Common myeloid progenitor, CD34-positive (primary cell): ENCODE measurements at places on chromosomes 2 and 18.

GRCh38 chr18:58937887-58938267 is 73.2 kb downstream of the ZNF532 start:
- no peak for DNase-seq

DNA sequence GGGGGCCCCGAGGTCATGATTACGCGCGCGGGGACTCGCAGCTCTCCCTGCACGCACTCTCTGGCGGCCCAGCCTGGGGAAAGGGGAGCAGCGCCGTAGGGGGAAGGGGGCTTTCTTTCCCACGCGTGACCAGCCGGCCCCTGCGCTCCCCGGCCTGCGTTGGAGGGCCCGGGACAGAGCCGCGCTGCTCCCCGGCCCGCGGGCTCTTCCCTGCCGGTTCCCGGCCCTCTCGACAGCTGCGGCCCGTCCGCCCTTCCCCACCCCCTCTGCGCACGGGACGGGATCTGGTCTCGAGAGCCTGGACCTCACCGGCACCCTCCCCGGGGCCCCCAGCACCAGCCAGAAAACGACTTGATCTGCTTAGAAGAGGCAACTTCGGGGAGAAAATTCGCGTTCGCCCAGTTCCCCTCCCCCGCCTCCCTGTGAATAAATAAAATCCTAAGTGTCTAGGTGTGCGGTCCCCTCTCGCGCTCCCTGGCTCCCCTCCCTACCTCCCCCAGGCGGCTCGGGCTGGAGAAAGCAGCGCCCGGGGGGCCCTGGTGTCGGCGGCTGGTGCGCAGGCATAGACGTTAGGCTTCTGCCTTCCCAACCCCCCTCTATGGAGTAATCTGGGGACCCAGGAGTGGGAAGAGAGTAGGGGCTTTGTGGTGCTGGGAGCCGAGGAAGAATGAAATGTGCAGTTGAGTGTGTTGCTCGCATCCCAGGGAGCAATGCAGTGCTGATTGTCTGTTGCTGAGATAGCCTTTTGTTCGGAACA is 803 bp upstream of the FIGN start:
- no peak for DNase-seq

GRCh38 chr2:230706053-230706521 is 6.6 kb upstream of the CAB39 start:
- DNase-seq = no peak

DNA sequence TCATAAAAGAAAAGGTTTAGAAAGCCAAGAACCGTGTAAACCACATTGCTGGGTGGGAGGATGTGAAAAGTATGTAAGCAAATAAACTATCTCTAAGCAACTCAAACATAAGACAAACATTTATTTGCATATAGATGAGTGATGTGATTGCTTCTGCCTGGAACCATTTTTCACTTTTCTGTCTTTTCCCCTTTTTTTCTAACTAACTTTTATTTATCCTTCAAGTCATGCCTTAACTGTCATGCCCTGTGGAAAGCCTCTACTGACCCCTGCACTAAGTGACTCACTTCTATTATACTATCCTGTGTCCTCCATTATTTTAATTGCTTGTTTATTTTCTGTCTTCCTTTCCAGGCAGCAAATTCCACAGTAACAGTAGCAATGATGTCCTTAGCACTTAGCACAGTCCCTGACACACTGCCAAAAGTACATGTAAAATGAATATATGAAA is 87.5 kb upstream of the CTAGE1 start:
- no peak for DNase-seq

- peak; percentile 95 for DNase-seq
These were observed 15.4 kb upstream of the RMC1 start for GRCh38 chr18:23487738-23488570.

DNA sequence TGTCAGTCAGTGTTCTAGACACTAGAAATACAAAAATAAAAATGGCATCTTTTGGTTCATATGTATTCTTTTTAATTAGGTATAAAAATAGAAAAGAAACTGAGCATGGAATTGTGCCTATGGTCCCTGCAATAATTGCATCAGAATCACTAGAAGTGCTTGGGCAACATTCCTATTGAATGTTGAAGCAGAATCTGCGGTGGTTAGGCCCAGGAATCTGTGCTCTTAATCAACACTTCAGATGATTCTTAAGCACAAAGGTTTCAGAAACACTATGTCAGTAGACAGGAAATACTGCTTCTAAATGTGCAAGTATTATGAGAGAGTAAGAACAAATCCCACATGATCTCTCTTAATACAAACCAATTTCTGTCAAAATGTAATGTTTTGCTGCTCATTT is 20.3 kb upstream of the RBBP8 start:
- DNase-seq = no peak

GRCh38 chr2:21489080-21489479 is 365.3 kb downstream of the TDRD15 start:
- DNase-seq = no peak

DNA sequence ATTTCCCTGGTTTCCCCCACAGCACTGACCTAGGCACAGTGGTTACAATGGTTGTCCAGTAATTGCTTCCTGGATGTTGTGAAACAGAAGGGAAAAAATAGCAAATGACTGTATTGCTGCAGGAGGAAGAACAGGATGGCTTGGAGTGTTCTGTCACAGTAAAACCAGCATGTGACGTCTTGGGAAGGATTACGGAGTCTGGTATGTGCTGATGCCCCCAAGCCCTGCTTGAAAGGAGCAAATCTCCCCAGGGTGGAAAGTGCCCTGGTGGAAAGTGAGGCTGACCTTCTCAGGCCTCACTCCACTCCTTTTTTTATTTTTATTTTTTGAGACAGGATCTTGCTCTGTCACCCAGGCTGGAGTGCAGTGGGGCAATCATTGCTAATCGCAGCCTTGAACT is 7.8 kb downstream of the RAB11FIP5 start:
- no peak for DNase-seq

- DNase-seq = no peak
These were observed 52.2 kb downstream of the EIF2AK3 start for GRCh38 chr2:88575051-88575450.

- DNase-seq = no peak
These were observed 313.1 kb downstream of the PDE11A start for GRCh38 chr2:177759443-177759842.

GRCh38 chr2:42575458-42576064 is 7.1 kb downstream of the MTA3 start:
- no peak for DNase-seq

DNA sequence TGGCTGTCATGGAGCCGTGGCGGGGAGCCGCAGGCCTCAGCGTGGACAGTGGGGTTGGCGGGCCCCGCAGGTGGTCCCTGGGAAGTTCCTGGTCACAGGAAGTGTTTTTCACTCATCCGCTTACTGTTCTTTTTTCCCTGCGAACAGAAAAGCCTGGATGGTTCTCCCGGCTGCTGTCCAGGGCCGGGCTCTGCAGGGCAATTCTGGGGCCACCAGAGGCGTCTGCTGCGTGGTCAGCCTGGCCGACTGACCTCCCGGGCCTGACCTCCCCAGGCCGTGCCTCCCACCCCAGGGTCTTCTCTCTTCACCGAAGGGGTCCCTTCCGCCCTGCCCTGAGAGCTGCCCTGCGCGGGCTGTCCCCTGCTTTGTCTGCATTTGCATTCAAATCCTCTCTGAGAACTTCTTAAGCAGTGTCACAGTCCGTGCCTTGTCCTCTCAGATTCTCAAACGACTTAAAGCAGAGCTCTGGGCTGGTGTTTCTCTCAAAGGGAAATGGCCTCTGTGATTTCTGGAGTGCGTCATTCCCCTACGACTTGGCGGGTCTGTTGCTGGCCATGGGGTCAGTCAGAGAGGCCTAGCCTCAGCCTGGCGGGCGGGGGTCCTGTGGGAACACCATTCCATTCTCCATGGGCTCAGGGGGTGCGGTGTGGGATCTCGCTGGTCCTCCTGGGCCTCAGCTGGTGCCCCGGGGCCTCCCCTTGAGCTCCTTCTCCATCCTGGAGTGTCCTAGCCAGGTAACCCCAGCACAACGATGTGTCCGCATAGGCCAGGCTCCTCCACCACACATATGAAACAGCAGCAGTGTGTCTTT is 38.3 kb downstream of the KLHL29 start:
- no peak for DNase-seq

DNA sequence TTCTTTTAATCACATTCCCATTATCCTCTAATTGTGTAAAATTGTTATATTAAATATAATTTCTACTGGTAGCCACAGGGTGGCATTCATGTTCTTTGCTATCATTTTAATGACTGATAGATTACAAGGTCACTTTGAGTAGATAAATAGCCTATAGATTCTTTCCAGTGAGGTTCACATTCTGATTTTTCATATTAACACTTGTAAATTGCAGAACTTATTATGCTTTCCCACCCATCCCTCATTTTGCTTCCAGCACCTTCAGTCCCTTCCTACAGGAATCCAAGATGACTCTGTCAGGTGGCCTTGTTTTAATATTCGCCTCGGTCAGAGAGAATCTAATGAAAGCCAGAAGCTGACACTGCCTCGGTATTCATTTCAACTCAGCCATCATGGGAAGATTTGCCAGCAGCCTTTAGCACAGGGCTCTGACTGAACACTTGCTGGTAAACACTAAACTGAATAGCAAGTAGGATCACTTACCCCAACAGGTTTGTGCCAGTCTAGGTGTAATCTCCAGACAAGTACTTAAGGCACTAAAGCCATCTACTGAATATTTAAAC is 101.2 kb upstream of the FSHR start:
- no peak for DNase-seq

- DNase-seq = no peak
These were observed 124.2 kb upstream of the ARHGAP28 start for GRCh38 chr18:6605115-6605869.

- no peak for DNase-seq
These were observed 159.5 kb downstream of the SETBP1 start for GRCh38 chr18:44840058-44840790.

GRCh38 chr2:122007577-122007976 is 252.1 kb downstream of the TSN start:
- DNase-seq = no peak

GRCh38 chr2:109472974-109473373 is 140.8 kb downstream of the SEPTIN10 start:
- DNase-seq = no peak

DNA sequence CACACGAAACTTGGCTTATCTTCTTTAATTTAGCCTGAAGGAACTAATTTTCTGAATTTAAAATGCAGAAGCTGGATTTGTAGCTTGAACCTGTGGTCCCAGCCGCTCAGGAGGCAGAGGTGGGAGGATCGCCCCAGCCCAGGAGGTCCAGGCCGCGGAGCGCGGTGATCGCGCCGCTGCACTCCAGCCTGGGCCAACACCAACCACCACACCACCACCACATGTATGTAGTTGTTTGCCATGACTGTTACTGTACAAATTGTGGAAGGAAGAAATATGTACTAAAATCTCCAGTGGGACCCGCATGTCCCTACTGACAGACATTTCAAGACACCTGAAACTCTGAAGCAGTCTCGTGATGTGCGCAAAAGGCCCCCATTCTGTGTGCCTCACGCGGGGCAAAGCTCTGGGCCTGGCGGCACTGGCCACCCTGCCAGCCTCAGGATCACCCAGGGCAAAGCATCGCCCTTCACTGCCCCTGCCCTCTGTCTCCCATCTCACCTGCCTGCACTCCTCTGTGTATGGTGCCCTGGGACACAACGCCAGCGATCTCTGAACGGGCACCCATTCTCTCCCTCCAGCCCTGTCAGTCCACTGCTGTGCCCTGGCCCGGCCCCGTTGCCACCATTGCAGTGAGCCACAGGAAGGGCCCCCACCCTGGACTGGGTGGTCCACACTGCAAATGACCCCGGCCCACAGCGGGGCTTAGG is 10.1 kb upstream of the ADI1 start:
- DNase-seq = no peak

DNA sequence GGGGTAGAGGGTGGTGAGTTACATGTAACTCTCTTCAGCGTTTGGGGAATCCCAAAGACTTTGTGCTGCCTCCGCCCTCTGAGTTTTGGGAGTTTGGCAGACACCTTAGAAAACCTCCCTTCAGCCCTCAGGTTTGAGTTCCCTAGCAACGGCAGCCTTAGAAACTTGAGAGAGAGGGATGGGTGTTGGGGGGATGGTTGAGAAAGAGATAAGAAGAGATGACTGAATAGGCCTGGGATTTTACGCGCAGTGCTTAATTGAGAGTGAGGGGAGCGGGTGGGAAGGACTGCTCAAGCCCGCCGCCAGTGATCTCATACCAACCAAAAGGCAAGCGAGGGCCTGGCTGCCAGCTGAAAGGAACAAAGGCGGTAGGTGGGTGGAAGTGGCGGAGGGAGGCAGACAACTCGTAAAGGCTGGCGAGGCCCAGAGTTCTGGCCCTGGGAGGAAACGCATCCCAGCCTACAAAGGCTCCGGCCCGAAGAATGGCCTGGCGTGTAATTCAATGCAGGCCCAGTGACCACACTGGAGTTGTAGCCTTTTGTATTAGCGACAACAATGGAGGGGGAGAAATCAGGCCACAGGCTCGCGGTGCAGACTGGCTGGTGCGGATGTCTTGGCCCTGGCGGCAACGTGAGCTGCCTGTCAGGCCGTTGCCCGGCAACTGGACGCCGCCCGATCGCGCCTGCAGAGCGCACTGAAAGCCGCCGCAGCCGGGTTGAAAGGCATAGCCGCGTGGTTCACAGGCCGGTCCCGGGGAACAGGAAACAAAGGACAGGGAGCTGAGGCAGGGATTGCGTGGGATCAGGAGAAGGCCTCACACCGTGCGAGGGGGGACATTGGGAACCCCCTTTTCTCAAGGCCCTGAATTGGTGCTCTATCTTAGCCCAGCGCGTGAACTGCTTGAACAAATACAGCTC is 39.9 kb upstream of the DARS1 start:
- peak; percentile 51 for DNase-seq

- no peak for DNase-seq
These were observed 187.0 kb downstream of the MREG start for GRCh38 chr2:215826376-215826775.

DNA sequence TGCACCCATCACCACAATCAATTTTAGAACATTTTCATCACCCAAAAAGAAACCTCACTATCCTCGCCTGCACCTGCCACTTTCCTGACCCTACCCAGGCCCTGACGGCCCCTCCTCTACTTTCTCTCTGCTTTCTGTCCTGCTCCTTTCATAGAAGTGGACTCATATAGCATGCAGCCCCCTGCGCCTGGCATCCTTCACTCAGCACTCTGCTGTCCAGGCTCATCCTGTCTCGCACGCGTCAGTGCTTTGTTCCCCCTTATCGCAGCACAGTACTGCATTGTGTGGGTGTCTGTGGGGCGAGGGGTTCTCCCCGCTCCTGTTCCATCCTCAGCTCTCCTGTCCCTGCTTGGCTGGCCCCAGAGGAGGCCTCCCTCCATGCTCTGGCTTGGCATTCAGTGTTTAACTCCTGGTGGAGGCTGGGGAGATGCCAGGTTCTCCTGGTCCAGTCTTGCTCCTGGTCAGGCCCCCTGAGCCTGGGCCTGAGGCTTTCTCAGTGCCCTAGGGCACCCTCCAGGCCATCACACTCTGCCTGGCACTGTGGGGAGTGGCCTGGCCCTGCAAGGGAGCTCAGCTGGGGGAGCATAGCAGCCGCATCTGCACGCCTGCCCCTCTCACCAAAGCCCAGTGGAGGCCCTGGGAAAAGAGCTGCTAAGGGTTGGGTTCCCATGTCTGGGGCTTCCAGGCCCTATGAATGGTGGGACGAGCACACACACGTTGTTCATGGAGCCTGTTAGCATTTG is 6.6 kb upstream of the TUBB6 start:
- DNase-seq = no peak

GRCh38 chr2:120635146-120635545 is 100.5 kb upstream of the GLI2 start:
- no peak for DNase-seq
